GM12878 (cell line): ENCODE measurements at places on chromosomes 11 and 22. TPM values are rescaled to one million over a fixed set of nuclear protein-coding genes. Genes with fewer than 3 reads are reported as not detected.

DEPDC5 gene
- total RNA-seq, result 28.6 and 38.9 TPM in 2 replicates

DNA sequence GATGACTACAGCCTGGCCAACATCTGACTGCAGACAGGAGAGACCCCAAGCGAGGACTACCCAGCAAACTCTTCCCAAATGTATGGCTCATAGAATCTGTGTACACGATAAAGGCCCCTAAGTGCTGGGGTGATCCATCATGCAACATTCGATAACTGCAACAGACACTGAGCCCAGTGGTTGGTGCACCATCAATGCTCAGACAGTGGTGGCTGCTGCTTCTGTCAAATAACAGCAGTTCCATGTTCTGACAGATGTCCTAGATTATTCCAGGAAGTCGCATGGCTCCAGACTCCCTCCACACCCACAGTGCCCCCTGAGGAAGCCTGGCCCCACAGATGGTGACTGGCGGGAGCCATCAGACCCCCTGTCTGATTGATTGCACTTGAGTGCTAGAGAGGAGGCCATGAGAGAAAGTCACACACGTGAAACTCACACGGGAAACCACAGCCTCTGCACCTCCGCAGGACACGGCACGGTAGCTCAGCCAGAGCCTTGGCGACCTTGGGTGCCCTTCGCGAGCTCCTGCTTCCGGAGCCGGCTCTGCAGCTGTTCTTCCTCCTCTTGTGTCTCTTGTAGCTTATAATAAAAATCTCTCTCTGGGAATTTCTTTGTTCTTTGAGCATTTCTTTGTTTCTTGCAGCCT lies 1155.9 kb downstream of the TBC1D22A start:
- peak; percentile 47 for DNase-seq

BATF2 gene
- 0.98 and 1.1 TPM in 2 replicates for total RNA-seq

GRCh38 chr11:36719358-36720107 lies 121.5 kb upstream of the RAG2 start:
- DNase-seq, result no peak

CCDC188 gene
- not detected in 2 replicates for total RNA-seq

OR51B2 gene
- total RNA-seq, result not detected in 2 replicates

DNA sequence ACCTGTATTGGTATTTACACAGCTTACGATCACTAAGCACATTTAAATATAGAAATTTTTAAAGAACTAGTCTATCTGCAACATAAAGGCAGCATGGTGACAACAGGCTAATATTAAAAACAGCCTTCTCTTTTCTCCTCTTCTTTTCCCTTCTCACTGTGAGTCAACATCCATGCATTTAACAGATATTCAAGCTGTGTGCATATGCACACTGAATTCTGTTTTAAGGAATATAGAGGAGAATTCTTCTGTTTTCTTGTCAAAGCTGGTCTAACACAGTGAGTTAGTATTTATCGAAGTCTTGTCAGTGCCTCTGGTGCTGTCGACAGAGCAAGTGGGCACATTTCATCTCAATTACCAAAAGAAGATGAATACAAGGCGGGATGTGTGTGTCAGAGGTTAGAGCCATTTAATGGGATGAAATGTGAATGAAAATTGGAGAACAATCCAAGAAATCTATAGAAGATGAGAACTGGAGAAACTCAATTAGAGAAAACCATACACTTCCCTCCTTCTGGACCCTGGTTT lies 282.3 kb downstream of the FAT3 start:
- no peak for DNase-seq

DNA sequence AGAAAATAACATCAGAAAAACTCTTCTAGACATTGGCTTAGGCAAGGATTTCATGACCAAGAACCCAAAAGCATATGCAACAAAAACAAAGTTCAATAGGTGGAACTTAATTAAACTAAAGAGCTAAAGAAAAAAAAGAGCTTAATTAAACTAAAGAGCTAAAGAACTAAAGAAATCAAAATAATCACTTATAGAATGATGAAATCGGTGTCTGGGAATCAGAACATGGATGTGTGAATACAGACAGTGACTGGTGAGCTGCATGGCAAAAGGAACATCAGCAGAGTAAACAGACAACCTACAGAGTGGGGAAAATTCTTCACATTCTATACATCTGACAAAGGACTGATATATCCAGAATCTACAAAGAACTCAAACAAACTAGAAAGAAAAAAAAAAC lies 41.4 kb downstream of the ZNF280B start:
- no peak for DNase-seq

TRIM6 gene
- 3.1 and 4.4 TPM in 2 replicates for total RNA-seq

GRCh38 chr11:73173755-73174494 lies 31.8 kb upstream of the FCHSD2 start:
- no peak for DNase-seq
